Stimulated activated CD8-positive, alpha-beta memory T cell treated with anti-CD3 and anti-CD28 coated beads, Interleukin-7, amount 100 ng/mL, for 4 hours (primary cell): ENCODE measurements at places on chromosomes 3 and 15.

GRCh38 chr15:75353604-75354003 is 6.8 kb downstream of the NEIL1 start:
- no peak for DNase-seq

GRCh38 chr3:72044231-72044855 is 259.4 kb upstream of the PROK2 start:
- DNase-seq, result no peak

GRCh38 chr3:179943117-179943880 is 93.4 kb downstream of the PEX5L start:
- no peak for DNase-seq

- no peak for DNase-seq
Observed at GRCh38 chr3:43426388-43426787, 140.0 kb downstream of the SNRK start.

GRCh38 chr3:186854146-186854545 is 11.6 kb downstream of the ADIPOQ start:
- no peak for DNase-seq

- DNase-seq, result no peak
Observed at GRCh38 chr15:96068897-96069296, 261.6 kb upstream of the NR2F2 start.

GRCh38 chr3:30355622-30356021 is 250.8 kb upstream of the TGFBR2 start:
- no peak for DNase-seq
